ENCODE measurements at places on chromosomes 5 and 9.

DNA sequence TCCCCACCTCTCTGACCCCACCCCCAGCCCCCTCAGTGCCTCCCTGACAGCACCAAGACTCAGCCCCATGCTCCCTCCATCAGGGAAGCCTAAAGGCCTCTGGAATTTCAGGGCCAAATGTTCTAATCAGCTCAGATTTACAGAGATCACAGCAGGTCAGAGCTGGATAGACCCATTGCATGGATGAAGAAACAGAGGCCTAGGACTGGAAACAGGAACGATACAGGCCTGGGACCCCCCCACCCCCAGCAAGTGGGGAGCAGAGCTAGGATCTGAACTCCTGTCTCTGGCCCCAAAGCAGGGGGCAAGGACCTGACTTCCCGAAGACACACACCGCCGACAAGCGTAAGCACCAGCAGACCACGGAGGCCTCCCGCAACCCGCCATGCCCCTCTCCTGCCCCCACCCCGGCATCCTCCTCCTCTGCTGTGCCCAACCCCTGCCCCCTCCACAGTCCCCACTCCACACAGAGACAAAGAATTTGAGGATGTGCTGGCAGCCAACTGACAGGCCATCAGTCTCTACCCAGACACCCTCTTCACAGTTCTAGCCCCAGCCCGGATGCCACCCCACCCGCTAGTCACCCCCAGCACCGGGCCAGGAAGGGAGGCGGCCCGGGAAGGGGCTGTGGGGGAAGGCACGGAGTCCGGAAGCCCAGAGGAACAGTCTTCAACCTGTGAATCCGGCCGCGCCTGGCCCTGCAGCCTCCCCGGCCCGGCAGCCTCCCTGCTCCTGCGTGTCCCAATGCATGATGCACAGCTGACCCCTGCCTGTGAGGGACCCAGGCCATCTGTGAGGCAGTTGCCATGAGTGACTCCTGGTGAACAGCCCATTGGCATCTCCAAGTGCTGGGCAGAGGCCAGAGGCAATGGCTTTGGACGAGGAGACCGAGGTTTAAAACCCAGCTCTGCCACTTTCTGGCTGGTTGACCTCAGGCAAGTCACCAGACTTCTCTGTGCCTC lies 31.3 kb downstream of the NDUFA8 start:
- DNase-seq = no peak

DNA sequence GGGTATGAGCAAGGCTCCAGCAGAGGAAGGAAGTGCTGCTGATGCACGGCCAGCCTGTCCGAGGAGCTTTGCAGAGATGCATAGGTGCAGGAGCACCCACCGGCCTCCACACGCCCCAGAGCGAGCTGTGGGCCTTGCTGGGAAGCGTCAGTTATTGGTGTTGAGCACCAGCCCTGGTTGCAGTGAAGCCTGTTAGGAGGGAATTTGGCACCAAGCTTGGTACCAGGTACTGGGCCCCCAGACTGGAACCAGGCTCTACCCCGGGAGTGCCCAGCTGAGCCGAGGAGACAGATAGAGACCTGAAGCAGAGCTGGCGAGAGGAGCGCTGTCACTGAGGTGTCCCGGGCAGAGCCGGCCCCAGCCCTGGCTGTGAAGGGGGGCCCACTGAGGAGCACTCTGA lies 5.2 kb downstream of the TCF7 start:
- DNase-seq = no peak

GRCh38 chr9:111525056-111525977 lies at the start of gene ZNF483:
Gene ZNF483, plus strand, starts transcription at chr9:111525179. Its CDS starts 2,217 bp downstream, at chr9:111527396.
- DNase-seq = peak; percentile 86

DNA sequence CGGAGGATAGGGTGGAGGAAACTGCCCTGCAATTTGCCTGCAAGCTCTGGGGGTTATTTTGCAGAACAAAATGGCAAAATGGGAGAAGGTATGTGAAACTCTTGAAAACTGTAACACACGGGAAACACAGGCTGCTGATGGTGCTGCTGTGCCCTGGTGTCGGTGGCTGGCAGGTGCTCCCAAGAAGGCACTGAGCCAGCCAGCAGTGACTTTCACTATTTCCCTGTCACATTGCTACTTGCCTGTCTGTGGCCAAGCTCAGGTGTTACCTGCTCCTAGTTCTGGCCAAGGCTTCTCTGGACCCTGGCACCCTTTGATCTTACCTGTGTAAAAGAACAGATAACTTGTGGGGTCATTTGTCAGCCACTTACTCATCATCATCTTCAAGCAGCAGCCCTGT lies 102.2 kb downstream of the CMYA5 start:
- DNase-seq = no peak

DNA sequence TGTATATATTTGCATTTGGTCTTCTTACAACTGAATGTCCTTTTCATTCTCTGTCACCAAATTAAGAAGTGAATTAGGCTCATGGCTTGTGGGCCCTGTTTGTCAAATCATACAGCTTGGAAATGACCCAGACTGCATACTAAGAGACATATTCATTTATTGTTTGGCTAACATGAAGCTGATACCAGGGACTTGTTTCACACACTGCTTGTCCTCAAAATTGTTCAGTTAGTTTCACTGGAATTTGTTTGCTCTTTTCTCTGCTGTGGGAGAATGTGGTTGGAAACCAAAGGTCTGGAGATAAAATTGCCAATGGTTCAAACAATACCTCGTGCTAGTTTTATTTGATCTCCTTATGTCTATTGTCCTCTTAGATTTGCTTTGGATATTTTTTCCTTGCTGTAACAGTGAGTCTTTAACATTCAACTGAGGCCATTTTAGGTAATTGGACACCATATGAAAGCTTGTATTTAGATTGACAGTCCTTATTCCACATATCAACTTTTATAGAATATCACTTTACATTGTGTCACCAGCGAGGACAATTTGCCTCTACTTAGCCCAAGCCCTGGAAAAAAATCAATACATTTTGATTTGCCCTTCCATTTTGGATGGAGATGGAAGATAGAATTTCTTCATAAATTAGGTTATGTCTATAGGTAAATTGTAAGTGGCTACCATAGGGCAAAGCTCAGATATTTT lies 144.3 kb upstream of the MTAP start:
- DNase-seq = no peak

DNA sequence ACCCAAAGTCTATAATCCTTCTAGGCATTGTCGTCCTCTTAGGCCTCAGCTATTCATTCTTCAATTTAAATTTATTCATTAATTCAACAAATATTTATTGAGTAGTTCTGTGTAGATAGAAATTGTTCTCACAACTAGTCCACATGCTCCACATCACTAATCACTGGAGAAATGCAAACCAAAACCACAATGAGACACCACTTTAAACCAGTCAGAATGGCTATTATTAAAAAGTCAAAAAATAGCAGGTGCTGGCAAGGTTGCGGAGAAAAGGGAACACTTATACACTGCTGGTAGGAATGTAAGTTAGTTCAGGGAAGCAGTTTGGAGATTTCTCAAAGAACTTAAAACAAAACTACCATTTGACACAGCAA lies 51.1 kb upstream of the TNFSF15 start:
- DNase-seq = no peak

DNA sequence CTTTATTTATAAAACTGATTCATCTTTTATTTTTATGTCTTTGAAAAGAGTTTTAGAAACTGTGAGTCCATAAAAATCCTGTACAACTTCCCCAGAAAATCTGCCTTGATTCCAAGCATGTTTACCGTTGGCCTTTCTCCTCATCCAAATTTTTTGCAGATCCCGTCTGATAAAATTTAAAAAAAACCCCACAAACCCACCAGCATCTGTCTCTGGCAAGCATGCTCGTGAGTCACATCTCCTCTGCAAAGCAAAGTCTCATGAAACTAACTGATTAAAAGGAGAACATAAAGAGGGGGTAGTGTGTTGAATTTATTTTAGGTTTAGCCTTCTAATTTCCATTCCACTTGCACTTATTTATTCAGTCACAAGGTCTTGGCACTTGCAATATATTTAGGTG lies 109.4 kb downstream of the MAT2B start:
- peak; percentile 66 for DNase-seq

DNA sequence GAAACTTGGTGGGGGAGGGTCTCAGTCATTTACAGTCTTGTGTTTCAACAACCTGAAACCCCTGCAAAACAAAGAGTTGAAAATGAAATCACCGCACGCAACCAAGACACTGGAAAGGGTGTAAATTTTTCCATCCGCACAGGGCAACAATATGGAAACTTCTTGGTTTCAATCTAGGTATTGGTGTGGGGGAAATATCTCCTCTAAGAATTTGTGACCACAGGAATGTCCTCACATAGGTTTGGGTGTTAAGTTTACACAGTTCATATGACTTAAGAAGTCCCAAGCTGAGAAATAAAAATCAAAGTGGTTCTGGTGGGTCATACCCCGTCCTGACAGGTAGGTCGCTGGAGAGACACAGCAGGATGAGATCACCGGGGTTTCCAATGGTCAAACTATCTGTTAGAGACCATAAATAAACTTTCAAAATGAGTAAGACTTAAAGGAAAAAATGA lies 51.9 kb upstream of the PIP5K1B start:
- no peak for DNase-seq

DNA sequence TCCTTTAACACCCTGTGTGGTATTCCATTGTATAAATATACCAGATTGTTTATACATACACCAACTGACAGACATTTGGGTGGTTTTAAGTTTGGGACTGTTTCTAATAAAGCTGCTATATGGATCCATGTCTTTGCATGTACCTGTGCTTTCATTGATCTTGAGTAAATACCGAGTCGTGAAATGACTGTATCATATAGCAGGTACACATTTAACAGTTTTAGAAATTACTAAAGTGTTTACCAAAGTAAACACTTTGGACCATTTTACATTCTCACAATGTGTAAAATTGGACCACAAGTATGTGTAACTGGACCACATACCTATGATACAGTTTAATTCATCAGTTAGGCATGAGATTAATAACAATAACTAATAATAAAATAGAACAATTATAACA lies 175.2 kb downstream of the FBXL17 start:
- no peak for DNase-seq

GRCh38 chr9:88044200-88044599 lies 69.9 kb upstream of the CDK20 start:
- DNase-seq = no peak

- DNase-seq = no peak
Observed at GRCh38 chr5:179767496-179768100, 26.2 kb upstream of the LTC4S start.

DNA sequence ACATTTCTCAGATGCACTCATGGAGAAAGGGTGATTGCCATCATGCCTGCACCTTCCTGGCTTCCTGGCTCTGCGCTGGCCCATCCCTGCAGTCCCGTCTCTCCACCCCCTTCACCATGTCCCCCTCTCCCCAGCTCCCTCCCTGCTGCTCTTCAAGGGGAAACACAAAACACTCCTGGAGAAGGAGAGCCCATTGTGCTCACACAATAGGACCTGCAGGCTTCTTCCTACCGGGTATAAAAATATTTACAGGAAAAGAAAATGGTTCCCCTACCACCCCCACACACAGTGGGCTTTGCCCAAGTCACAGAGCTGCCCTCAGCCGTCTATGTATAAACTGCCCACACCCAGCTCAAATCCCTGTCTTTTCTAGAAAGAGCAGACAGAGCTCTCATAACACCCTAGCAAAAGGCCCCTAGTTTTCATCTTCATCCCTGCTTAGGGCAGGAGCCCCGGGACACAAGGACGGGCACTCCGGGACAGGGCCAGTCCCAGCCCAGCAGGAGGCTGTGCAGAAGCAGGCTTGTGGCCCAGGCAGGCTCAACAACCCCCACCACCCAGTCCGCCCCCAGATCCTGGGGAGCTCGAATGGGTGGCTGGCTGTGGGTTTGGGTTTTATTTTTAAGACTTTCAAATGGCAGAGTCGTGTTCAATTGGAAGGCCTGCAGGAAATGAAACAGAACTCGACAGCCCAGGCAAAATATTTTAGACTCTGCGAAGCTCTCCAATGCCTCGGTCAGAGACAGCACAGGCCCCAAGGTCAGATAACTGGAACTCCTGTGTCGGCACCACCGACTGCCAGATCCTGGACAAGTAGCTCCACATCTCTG lies 77.3 kb downstream of the LRSAM1 start:
- DNase-seq = no peak

DNA sequence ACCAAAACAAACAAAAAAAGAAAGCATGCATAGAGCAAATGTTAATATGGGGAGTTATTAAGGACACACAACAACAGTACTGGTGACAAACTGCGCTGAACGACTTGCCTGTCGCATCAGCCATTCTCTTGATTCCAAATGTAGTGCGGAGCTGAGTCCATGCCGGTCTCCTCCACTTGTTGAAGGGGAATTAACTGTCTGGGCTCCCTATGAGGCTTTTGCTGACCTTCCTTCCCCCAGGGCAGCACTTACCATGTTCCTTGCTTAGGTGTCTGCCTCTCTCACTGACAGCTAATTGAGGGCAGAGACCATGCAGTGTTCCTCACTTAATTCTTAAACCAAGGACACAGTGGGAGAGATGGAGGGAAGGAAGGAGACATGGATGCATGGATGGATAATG lies 40.8 kb upstream of the FAT2 start:
- no peak for DNase-seq

GRCh38 chr9:99811172-99811571 lies 10.5 kb upstream of the NR4A3 start:
- no peak for DNase-seq

- no peak for DNase-seq
Observed at GRCh38 chr9:32045513-32045912, 338.9 kb upstream of the ACO1 start.

- no peak for DNase-seq
Observed at GRCh38 chr5:9197881-9198260, 348.0 kb downstream of the SEMA5A start.

- no peak for DNase-seq
Observed at GRCh38 chr5:65198456-65199120, 283.1 kb downstream of the ADAMTS6 start.

DNA sequence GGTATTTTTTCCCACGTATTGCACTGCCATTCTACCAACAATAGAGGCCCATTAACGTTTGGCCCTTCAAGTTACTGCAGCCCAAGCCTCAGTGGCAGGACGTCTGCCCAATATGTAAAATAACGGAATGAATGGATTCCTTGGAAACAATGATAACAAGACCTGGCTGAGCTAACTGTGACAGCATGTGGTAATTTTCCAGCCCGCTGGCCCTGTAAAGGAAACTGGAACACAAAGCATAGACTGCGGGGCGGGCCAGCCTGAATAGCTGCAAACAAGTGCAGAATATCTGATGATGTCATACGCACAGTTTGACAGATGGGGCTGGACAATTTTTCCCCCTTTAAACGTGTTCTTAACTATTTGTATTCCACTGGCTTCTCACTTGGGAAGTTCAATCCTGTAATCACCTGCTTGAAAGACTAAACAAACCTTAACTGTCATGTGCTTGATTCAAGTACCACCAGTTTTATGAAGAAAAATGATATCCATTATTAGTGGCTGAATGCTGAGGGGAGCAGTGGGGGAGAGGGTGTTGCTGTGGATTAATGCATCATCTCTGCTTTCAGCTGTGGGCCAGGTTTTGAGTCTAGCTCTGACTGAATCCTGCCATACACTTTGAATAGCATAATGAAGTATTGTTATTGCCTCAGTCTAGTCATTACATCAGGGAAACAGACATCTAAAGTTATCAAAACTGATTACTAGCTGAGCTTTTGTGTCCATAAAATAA lies 323.9 kb downstream of the TMEM161B start:
- peak; percentile 97 for DNase-seq

- DNase-seq = peak; percentile 27
Observed at GRCh38 chr9:98603821-98604383, 104.8 kb downstream of the GABBR2 start.

- no peak for DNase-seq
Observed at GRCh38 chr5:154271466-154271865, 80.9 kb downstream of the GALNT10 start.

- DNase-seq = peak; percentile 64
Observed at GRCh38 chr9:130518943-130519799, 60.2 kb upstream of the FUBP3 start.

- DNase-seq = no peak
Observed at GRCh38 chr5:116616876-116617275, 42.3 kb upstream of the SEMA6A start.

Data from NCI-H446 (cell line).